Brain microvascular endothelial cell (primary cell): ENCODE measurements at places on chromosomes 5 and 9.
A peak's percentile ranks its signal among the peaks of the same experiment; 100 is the strongest.

- no peak for DNase-seq
Measured at GRCh38 chr5:171201310-171201709, 107.7 kb upstream of the TLX3 start.

GRCh38 chr5:68518286-68518685, 302.7 kb downstream of the PIK3R1 start:
- no peak for DNase-seq

- DNase-seq = no peak
Measured at GRCh38 chr5:133470841-133471240, 141.5 kb downstream of the FSTL4 start.

GRCh38 chr9:4596165-4596922, 65.8 kb upstream of the PLPP6 start:
- DNase-seq = no peak

DNA sequence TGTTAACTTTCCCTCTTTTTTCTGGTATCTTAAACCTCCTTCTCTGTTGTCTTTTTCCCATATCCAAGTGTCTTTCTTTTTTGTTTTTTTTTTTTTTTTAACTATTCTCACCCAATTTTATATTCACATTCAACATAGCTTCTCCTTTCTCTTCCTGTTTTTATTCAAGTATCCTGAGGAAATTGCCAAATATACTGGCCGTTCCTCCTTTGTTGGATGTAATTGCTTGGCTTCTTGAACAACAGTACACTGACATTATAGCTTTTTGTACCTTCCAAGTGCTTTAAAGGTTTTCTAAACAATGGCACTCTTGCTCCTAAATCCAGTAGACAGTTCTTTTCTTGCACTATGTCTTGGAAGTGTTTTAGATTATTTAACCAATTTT, 1146.8 kb downstream of the MAT2B start:
- no peak for DNase-seq

DNA sequence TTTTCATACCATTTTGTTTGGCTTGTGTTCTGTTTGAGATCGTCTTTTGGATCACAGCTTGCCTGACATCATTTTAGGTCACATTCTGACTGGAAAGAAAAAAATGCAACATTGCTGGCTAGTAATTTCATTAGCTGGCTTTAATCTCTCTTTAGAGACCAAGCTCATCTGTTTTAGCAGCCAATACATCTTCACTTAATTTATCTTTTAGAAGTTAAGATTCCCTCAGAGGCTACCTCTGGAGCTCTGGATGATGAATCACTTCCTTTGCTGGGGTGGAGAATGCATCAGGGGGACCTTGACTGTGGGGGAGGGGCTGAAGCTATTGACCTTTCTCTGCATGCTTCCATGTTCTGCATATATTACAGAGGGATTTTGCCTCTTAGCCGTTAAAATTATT, 181.5 kb upstream of the OTULINL start:
- DNase-seq = peak; percentile 72

GRCh38 chr5:69329905-69330489, 2.6 kb downstream of the CCDC125 start:
- DNase-seq = no peak

DNA sequence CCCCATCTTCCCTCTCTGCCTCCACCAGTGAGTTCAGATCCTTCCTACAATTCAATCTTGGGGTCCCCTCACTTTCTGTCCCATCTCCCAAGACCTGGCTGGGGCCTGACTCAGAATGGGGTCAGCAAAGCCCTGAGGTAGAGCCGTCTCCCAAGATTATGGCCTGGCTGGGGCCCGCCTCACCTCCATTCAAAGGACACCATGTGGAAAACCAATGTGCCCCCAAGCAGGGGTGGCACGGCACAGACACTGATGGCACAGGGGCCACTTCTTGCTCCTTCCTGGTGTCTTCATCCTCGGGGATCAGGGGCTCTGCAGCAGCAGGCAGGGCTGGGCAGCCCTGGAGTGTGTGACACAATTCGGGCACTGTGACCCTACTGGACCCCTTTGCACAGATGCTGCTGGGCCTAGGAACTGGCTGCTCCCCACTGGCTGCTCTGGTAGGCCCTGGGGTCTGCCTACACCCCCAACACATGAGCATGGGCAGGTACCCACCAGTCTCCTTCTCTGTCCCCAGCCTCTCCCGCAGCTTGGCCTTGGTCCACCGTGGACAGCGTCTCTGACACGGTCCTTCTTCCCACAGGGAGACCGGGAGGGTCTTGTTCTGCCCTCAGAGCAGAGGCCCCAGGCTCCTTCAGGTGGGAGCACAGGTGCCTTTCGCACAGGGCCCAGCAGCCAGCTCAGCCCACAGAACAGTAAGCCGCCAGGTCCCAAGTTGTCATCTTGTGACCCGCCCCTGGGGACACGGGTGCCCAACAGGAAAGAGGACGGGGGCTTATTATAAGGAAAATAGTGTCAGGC, 89.5 kb downstream of the ADAMTS2 start:
- no peak for DNase-seq

- no peak for DNase-seq
Measured at GRCh38 chr5:96838201-96839070, 30.7 kb upstream of the ERAP1 start.

- no peak for DNase-seq
Measured at GRCh38 chr5:82208371-82208770, 69.8 kb downstream of the RPS23 start.

DNA sequence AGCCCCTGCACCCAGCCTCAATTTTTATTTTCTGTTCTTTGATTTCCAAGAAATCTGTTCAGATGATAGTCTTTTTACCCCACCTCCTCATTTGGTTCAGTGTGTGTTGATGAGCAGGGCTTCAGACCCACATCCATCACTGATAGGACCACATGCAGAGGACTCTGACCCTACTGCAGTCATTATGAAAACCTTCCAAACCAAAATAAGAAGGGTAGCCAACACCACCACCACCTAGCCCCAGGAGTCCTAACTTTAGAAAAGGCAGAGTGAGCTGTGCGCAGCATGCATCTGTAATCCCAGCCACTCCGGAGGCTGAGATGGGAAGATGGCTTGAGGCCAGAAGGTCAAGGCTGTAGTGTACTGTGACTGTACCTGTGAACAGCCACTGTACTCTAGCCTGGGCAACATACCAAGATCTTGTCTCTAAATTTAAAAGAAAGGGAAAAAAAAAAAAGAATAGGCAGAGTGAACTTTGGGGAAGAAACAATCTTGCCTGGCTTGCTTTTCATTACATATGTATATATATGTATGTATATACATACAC, 13.0 kb downstream of the CDKN2AIPNL start:
- no peak for DNase-seq

GRCh38 chr5:149271716-149272563, at the start of gene AFAP1L1:
Gene AFAP1L1, plus strand, starts transcription at chr5:149271859. Its CDS starts 110 bp downstream, at chr5:149271969.
- DNase-seq = no peak

DNA sequence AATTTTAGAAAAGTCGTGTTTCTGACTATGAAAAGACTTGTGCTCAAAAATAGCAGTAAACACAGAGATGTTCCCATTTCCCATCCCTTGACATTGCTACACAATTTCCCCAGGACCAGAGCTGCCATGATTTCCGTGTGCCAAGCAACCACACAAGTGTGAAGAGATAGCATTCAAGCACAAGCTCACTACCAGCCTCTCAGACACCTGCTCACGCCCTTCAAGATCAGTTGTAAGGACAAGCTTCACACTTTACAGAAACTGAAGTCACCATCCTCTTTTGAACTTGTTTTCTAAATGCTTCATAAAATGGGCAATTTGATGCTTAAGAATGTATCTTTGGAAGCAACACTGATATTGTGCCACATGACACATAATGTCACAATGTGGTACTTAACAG, 333.1 kb downstream of the CAAP1 start:
- no peak for DNase-seq

- peak; percentile 39 for DNase-seq
Measured at GRCh38 chr5:143968071-143968878, 156.3 kb downstream of the HMHB1 start.

DNA sequence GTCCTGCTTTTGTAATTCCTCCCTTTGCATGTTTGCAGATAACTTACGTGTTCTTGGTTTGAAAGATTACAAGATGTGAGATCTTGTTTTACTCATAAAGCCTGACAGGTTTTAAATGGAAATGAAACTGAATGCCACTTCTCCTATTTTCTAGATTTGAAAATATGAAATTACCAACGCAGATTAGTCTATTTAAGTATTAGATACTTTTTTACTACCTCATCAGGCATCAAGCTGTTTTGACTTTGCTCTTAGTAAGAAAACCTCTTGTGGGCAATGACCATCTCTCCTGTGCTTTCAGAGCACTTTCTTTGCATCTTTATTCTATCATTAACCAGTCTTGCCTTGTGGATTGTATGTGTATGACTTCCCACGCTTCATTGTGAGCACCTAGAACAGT, 3.5 kb downstream of the DMXL1 start:
- DNase-seq = no peak

DNA sequence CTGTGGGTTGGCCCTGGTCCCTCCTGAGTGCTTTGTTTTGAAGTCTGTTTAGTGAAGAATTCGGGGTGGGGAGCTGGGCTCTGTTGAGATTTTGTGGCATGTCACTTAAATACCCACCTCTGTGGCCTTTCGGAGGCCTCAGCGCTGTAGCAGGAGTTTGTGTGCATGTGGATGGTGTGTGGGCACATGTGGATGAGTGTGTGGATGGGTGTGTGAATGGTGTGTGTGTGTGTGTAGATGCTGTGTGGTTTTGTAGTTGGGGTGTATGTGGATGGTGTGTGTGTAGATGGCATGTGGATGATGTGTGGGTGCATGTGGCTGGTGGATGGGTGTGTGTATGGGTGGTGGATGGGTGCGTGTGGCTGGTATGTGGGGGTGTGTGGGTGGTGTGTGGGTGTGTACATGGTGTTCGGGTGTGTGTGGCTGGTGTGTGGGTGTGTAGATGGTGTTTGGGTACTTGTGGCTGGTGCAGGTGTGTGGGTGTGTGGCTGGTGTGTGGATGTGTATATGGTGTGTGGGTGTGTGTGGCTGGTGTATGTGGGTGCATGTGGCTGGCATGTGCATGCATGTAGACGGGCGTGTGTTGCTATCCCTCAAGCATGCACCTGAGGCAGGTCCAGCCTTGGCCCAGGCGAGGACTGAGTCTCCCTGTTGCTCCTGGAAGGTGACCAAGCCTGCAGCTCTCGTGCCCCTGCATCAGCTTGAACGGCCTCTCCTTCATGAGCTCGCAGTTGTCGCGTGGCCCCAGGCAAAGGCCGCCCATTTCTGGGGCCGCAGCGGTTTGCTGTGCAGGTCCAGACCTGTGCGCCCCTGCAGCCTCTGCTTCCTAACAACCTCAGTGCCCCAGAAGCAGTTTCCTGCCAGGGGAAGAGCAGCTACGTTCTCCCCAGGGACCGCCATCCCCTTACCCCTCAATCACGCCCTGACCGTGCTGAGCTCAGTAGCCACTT, 54.0 kb upstream of the FCN2 start:
- no peak for DNase-seq

DNA sequence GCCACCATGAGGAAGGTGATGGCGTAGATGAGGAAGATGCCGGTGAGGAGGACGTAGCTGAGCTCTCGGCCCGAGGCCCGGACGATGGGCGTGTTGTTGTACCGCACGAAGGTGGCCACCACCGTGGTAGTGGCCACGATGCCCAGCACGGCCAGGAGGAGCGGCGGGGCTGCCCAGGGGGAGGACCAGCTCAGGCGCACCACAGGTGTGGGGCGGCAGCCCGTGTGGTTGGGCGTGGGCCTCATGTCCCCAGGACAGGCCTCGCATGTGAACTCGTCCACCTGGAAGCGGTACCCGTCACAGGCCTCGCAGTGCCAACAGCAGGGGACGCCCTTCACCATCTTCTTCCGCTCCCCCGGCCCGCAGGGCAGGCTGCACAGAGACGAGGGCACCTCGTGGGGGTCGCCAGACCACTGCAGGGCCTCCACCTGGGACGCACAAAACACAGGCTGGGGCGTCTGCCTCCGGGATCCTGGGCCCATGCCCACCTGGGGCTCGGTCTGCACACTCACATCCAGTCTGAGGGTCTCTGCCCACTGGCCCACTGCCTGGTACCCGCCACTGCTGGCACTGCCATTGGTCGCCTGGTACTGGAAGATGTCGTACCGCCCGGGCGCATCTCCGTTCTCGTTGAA, 8.7 kb downstream of the GRM6 start:
- DNase-seq = no peak

DNA sequence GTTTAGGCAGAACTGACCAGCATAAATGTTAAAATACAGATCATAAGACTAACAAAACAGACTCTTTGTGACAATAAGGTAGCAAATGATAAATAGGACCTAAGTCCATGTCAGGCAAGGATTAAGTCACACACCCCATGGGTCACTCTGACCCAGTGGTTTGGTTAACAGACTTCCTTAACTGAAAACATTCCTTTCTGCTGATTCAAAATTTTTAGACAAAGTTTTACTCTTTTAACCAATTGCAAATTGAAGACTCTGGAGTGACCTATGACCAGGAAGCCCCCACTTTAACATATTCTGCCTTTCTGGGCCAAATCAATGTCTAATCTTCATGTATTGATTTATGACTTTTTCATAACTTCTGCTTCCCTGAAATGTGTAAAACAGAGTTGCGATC, 4.9 kb upstream of the NXNL2 start:
- DNase-seq = peak; percentile 48

- DNase-seq = peak; percentile 53
Measured at GRCh38 chr5:65871182-65871581, 55.2 kb upstream of the ERBIN start.

DNA sequence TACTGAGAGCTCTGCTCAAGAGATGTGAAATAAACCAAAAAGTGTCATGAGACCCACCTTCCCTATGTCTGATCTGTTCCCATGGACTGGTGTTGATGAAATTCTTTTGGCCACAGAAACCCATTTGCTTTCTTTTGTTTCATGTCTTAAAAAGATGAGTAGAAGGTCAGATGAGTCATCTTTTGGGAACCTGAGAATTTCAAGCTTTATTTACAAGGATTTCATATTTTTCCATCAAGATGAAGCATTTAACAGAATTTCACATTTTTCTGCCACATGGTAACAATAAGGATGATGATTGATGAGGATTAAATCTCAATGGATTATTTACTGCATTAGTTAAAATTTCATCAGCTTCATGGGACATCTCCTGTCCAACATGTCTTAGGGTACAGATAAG, 337.8 kb downstream of the DEPDC1B start:
- DNase-seq = peak; percentile 35

DNA sequence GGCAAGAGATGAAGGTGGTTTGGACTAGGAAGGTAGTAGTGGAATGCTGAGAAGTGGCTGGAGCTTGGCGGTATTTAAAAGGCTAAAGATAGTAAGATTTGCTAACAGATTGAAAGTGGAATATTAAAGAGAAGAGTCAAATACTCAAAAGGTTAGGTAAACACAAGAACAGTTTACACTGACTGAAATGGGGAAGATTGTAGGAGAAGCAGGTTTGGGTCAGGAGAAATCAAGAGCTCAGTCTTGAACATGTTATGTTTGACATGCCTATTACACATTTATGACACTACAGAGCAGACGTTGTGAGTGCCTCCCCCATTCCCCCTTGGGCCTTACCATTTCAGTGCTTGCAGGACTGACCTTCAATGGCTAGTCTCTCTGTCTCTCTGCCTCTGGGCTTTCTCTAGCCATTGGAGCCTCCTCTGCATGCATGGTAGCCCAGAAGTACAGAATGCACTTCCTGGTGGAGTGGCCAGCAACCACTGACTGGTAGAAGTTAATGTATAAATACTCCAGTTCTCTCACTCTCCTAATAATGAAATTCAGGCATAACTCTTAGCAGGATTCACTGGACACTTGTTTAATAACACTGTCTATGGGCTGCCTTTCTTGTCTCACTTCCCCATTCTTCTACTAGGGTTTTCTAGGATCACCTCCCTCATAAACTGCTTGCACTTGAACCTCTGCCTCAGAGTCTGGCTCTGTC, 56.8 kb downstream of the HMGCS1 start:
- no peak for DNase-seq

- no peak for DNase-seq
Measured at GRCh38 chr5:58505502-58505901, 14.3 kb downstream of the GAPT start.

GRCh38 chr5:29588236-29588635, 1605.2 kb upstream of the CDH6 start:
- DNase-seq = no peak
